ENCODE measurements at places on chromosomes 1 and 21. TPM values are rescaled to one million over a fixed set of nuclear protein-coding genes. Genes with fewer than 3 reads are reported as not detected.

HRNR gene
- total RNA-seq = not detected

BATF3 gene
- 320 TPM for total RNA-seq

BSND gene
- not detected for total RNA-seq

AP4B1 gene
- total RNA-seq = 42.2 TPM

PCSK9 gene
- not detected for total RNA-seq

PCBP3 gene
- total RNA-seq = 5.3 TPM

ADAMTS4 gene
- 3.0 TPM for total RNA-seq

BNIPL gene
- total RNA-seq = 0.64 TPM

SHISAL2A gene
- total RNA-seq = 11.0 TPM

ANKRD34A gene
- 4.6 TPM for total RNA-seq

LUZP1 gene
- 21.2 TPM for total RNA-seq

FCRL5 gene
- not detected for total RNA-seq

PLEKHN1 gene
- total RNA-seq = 5.8 TPM

CRYAA gene
- not detected for total RNA-seq

GBP6 gene
- total RNA-seq = 0.73 TPM

B3GALT2 gene
- total RNA-seq = 0.07 TPM

EPHA2 gene
- total RNA-seq = 0.22 TPM

FAAP20 gene
- 69.8 TPM for total RNA-seq

PGM1 gene
- 32.4 TPM for total RNA-seq
